NCI-H2081 treated with DMSO at 0.1 percent for 48 hours (cell line): ENCODE measurements at places on chromosomes 13 and 19.

DNA sequence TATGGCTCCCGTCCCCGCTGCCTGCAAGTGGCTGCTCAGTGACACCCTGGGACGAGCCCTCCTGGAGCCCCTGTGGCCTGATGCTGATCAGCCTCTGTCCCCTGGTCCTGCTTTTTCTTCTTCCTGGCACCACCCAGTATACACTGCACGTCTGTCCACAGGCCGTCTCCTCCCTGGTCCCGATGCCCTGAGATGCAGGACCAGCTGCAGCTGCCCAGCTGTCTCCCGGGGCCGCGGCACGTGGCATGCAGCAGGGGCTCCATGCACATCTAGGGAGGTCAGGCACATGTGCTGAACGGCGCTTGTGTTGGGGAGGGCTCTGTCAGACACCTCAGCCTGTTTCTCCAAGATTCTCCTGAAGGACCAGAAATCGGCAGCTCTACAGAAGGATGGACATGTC is 30.2 kb downstream of the ZFR2 start:
- DNase-seq: no peak

DNA sequence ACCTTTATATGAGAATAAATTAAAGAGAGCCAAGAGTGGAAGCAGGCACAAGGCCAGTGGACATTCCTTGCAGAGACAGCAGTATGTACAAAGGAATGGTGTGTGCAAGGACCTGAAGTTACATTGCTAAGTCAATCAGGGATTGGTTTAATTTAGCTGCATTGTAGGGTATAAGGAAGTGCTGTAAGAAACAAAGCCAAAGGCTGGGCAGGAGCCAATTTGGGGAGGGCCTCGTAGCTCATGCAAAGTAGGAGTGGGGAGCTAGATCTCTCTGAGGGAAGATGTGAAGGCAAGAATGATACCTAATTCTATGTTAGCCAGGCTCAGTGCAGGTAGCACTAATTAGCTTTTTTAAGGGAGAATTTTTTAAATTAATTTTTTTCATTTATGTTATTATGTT is 76.7 kb downstream of the SLAIN1 start:
- no peak for DNase-seq

- DNase-seq: no peak
Measured at GRCh38 chr19:5627395-5627904, 4.6 kb downstream of the SAFB start.

DNA sequence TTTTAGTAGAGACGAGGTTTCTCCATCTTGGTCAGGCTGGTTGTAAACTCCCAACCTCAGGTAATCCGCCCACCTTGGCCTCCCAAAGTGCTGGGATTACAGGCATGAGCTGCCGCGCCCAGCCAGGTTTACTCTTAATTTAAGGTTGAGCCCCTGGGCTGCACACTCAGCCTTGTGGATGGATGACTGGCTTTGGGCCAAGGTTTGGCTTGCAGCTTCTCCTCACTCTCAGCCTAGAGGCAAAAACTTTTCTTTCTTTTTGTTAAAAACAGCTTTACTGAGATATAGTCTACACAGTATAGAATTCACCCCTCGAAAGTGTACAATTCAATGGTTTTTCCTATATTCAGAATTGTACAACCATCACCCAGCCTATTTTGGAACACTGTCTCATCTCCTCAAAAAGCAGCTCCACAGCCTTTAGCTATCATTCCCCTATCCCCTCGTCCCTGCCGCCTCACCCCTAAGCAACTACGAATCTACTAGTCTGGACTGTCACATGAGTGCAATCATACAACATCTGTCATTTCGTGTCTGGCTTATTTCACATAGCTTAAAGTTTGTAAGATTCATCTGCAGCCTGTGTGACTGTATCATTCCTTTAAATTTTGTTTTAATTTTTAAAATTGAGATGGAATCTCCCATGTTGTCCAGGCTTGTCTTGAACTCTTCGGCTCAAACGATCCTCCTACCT is 14.5 kb upstream of the TSPAN16 start:
- DNase-seq: no peak

DNA sequence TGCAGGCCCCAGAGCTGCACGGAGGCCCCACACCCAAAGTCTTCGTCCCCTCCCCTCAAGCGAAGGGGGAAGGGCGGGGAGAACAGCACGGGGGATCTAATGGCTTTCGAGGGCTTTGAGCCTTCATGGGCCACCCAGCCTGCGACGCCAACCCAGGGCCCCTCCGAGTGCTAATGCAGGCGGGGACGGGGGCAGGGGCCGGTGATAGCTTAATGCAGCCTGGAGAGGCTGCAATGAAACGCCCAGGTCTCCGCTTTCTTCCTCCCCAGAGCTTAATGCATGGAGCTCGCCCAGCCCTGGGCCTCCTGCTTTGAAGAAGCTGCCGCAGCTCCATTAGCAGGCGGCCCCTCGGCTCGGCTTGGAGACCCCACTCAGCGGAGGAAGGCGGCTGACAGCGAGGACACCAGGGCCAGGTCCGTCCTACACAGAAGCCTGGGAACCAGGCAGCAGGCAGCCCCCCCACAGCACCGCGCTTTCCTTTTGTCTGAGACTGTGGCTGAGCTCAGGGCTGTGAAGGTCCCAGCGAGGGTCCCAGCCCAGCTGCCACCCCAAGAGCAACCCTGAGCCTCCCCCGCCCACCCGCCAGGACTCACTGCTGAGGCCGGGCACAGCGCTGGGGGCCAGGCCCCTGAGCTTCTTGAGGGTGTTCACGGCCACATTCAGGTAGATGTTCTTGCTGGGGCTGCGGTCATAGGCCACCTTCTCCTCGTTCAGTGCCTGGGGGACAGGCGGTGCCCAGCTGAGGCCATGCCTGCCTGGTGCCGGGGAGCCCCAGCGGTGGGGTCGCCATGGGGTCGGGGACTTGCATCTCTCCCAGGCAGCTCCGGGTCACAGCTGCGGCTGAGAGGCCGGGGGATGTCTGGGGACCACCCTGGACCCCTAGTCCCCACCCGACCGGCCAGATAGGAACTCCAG is 7.5 kb upstream of the ATP8B3 start:
- no peak for DNase-seq

- no peak for DNase-seq
Measured at GRCh38 chr19:17220207-17220758, 5.1 kb downstream of the USE1 start.

- no peak for DNase-seq
Measured at GRCh38 chr19:52936151-52936953, 13.1 kb upstream of the ZNF888 start.

- DNase-seq: no peak
Measured at GRCh38 chr13:92727118-92727517, 499.5 kb upstream of the GPC6 start.

DNA sequence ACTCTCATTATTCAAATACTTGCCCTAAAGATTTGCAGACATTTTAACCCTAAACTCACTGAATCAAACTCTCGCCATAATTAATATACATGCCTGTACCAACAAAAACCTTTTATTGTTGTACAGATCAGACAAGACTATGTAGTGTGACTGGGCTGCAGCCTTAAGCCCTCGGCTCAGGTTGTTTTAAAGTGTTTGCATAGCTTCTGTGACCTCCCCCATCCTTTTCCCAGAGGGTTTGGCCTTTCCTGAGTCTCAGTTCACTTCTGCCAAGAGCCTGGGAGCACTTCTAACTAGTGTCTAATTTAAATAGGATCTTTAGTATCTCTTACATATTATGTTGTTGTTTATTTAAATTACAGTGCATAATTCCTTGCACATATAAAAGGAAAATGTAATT is 158.2 kb downstream of the HS6ST3 start:
- no peak for DNase-seq

DNA sequence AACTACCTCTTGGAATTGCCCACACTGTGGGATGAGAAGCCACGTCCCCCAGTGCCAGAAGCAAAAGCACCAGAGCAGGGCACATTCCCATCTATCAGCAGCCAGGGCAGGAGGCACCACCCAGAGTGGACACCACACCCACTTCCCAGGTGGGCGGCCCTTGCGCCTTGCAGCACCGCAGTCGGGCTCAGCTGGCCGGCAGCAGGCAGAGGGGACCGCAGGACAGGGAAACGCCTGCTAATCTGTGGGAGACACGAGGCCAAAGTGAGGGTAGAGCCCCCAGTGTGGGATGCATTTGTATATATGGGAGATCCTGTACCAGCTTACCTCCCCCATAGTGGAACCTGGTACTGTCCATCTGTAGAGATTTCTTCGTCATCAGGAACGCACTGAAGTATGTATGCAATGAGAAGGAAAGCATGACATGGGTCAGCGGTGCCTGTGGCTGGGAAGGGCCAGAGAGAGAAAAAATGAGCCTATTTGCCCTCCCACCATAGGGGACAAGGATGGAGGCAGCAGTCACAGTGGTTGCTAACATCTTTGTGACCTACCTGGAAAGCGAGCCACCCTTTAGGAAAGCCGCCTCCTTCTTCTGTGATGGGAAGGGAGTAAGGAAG is 30.9 kb upstream of the NPAS1 start:
- DNase-seq: no peak

DNA sequence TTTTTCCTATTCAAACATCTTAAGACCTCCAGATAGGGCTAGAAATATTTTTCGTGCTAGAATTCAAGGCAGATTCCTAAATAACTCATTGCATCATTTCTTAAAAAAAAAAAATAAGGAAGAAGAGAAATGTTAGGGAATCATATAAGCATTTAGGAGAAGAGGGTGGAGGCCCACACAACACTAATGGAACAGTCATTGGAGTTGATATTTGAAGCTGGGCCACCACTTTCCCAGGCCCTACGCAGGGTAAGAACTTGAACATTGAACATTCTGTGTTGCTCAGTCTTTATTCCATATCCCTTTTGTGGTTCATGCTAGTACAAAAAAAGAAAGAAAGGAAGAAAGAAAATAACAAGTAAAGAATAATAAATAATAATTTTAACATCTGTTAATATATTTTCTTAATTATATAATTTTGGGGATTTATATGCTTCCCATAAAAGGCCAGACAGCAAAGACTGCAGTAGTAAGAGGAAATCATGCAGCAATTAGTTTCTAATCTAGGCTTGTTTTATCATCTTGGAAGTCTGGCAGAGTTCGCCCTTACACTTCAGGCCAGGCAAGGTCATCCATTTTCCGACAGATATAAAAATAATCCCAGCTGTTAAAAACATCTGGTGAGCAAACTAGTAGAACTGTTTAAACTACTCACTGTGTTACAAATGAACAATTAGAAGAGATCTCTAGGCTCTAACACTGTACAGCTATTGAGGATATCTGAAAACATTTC is 127.7 kb downstream of the FRY start:
- no peak for DNase-seq

DNA sequence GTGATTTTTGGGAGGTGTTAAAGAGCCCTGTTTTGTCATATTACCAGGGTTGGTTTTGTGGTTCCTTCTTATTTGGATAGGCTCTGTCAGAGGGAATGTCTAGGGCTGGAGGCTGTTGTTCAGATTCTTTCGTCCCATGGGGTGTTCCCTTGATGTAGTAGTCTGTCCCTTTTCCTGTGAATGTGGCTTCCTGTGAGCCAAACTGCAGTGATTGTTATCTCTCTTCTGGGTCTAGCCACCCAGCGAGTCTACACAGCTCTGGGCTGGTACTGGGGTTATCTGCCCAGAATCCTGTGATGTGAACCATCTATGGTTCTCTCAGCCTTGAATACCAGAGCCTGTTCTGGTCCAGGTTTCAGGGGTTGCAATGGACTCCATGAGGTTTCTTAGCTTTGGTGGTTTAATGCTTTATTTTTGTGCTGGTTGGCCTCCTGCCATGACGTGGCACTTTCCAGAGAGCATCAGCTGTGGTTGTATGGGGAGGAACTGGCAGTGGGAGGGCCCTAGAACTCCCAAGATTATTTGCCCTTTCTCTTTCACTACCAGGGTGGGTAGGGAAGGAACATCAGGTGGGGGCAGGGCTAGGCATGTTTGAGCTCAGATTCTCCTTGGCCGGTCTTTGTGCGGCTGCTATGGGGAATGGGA is 78.8 kb downstream of the SPRY2 start:
- no peak for DNase-seq

GRCh38 chr13:113171250-113172125 is 13.0 kb downstream of the PROZ start:
- no peak for DNase-seq

DNA sequence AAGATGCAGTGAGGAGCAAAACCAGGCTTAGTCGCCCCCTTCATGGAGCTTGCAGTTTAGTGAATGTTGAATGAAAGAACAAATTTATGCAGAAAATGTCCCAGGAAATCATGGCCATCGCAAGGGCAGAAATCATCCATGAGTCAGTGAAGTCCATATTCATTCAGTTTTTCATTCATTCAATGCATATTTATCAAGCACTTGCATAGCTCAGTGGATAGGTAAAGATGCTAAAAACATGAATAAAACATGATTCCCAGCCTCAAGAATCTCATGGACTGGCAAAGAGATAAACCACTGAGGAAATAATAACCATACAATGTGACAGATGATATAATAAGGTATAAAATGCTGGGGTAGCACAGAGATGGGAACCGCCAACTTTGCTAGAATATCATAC is 58.8 kb downstream of the HSPH1 start:
- DNase-seq: no peak

GRCh38 chr19:53553865-53554791 is 16.2 kb downstream of the ZNF331 start:
- DNase-seq: no peak

GRCh38 chr13:98054301-98054700 is 88.6 kb upstream of the FARP1 start:
- DNase-seq: no peak

- DNase-seq: no peak
Measured at GRCh38 chr13:31213651-31214289, 14.0 kb downstream of the B3GLCT start.

- peak; percentile 18 for DNase-seq
Measured at GRCh38 chr13:54165581-54166215, 1137.1 kb downstream of the OLFM4 start.

GRCh38 chr19:52227980-52228379 is 38.1 kb downstream of the PPP2R1A start:
- DNase-seq: no peak

- DNase-seq: no peak
Measured at GRCh38 chr19:29663861-29664752, 1.2 kb upstream of the PLEKHF1 start.

DNA sequence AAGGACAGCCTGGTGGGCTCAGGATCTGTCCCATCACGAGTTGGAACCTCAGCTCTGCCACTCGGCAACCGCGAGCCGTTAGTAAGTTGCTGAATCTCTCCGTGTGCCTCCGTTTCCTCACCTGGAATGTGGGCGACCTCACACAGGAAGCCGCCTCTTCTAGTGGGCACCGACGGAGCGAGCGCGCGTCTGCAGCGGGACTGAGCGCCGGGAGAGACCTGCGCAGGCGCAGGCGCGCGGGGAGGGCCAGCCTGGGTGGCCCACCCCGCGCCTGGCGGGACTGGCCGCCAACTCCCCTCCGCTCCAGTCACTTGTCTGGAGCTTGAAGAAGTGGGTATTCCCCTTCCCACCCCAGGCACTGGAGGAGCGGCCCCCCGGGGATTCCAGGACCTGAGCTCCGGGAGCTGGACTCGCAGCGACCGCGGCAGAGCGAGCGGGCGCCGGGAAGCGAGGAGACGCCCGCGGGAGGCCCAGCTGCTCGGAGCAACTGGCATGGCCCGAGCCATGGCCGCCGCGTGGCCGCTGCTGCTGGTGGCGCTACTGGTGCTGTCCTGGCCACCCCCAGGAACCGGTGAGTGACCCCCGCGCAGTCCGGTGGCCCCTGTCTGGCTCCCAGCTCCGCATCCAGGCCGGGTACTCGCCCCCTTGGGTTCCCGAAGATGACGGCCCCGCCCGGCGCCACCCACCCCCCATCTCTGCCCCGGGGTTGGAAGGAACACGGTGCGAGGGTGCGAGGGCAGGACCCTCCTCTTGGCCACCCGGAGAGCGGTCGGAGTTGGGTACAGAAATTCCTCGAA is at the start of gene PVR:
Gene PVR (plus strand): TSS at position 306 of the 797 bp plus-strand sequence. CDS start 187 bp downstream, at position 493.
- no peak for DNase-seq
